ENCODE measurements at places on chromosomes 1 and 21.

DNA sequence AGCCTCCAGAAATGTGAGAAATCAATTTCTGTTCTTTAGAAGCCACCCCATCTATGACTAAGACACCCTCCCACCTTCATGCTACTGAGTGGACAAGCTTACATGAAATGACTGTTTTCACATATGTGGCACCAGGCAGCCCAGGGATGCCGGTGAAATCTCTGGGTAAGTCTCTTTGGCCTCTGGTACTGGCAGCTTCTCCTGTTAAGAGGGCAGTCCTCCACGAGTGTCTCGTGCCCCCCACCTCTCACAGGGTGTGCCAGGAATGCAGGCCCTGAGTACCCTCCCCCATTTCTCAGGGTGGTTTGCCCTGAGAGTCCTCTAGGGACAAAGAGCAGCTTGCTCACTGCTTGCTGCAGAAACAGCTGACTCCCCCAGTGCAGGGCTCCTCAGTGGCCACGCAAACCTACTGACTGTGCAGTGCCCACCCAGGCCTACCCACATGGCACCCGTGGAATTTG is 3.2 kb upstream of the PRXL2B start:
- DNase-seq = no peak

- DNase-seq = no peak
Observed at GRCh38 chr1:48693180-48693579, 83.5 kb downstream of the BEND5 start.

DNA sequence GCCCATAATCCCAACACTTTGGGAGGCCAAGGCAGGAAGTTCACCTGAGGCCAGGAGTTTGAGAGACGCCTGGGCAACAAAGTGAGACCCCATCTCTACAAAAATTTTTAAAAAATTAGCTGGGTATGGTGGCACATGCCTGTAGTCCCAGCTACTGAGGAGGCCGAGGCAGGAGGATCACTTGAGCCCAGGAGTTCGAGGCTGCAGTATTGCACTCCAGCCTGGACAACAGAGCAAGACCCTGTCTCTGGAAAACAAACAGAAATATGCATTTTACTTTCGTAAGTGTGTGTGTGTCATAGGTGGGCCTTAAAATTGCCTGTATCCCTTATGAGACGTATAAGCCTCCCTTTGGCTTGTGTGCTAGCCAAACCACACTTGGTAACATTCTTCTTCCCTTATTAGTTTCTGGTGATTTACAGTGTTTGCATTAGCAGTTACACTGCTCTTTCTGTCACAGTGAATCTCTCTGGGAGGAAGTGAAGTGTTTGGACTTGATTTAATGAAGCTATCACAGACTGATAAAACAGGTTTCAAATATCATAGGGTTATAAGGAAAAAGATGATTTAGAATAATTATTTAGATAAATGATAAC is 48.9 kb upstream of the KIF26B start:
- DNase-seq = no peak

- DNase-seq = no peak
Observed at GRCh38 chr1:92980732-92981647, 19.7 kb upstream of the DIPK1A start.

DNA sequence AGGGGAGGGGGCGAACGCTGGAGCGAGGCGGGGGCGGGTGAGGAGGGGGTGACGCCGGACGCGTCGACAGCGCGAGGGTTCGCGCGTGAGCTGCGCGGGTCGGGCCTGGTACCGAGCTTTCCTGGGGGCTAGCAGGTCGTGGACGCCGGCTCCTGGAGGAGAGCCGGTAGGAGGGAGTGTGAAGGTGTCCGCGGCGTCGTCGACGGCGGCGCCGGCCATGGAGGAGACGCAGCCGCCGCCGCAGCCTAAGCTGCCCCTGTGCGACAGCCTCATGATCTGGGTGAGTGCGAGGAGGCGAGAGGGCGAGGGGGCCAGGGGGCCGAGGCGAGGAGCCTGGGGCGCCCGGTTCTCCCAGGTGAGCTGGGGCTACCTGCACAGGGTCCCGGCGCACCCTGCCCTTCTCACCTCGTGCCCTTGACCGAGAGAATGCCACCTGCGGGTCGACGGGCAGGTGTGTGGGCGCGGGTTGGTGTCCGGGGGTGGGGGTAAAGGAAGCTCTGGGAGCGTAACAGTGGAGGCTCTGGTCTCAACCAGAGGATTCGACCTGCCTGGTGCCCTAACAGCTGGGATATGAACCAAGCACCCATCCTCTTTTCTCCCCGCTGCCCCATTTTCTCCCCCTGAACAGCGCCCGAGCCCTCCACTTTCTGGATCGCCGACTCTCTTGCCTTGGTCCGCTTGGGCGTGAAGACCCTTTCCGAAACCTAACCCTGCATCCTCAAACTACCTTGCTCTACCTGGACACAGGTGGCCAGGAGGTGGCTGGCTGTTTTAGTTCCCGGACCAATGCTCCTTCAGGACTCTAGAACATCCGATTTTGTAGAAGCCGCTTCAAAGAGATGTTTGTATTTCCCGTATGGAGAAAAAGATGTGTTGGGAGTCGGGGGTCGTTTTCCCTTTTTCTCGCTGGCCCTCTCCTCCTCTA is at the start of gene HOOK1:
HOOK1 (plus strand) TSS at position 49 of the 925 bp plus-strand sequence; CDS start at position 218, 169 bp downstream.
- DNase-seq = no peak

- DNase-seq = no peak
Observed at GRCh38 chr21:16678429-16679160, 834.2 kb upstream of the CXADR start.

DNA sequence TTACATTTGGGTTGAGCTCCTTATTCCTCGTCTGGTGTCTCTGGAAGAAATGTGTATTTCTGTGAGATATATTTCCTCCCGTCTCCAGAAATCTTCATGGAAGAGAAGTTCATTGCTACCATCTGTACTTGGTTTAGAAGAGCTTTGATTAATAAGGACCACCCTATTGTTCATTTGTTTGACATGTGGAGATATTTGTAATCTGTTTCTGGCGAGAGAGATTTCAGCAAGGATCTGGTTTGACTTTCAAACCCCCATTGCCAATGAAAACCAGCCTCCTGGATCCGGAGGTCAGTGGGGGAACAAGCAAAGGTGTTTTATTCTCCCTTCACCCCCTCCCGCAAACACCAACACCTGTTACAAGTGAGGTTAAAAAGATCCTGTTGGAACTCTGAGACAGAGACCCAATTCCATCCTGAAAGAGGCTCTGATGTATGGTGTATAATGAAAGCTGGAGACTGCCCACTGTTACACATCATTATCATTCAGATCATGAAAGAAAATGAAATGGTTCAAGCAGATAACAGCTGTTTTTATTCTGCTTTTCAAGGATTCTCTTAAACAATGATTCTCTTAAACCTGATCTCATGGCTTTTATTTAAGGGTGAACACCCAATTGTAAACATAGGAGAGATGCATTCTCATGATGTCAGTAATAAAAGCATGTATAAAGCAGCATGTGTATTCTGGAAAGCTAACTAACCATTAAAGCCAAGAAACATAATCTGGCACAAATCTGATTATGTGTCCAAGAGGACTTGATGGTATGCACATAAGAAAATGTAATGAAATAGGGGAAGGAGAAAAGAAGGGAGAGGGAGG is 393.5 kb upstream of the ADGRL2 start:
- no peak for DNase-seq

- no peak for DNase-seq
Observed at GRCh38 chr1:150971583-150972416, 2.8 kb downstream of the CERS2 start.

DNA sequence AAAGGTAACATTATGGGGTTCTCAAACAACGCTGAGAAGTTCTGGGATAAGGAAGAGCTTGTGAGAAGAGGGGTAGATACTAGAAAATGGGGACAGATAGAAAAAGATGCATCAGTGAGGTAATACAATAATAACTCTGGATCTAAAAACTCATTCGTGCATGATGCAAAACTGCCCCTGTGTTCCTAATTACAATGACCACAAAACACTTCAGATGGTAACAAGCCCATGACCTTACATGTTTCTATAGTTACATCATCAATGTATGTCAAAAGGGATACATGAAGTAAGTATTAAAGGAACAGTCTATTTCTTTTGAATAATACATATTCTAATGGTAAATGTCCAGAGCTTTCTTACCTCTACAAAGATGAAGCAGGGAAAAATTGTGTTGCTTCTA is 110.6 kb upstream of the PLPPR5 start:
- DNase-seq = no peak

DNA sequence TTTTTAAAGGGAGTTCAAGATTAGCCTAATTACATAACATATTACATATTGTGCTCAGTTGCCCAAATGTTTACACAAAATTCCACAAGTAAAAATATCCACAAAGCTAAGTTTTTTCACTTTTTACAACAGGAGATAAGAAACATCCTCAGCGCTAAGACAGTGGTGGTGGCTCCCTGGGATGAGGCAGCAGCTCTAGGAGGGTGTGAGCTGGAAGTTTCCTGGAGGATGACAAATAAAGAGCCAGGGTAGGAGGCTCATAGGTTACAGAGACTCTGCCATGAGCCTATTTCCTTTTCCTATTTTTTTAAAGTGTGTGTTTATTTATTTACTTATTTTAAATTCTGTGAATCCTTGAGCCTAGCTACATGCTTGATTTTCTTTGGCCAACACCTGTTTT is 91.7 kb downstream of the COL24A1 start:
- DNase-seq = no peak

GRCh38 chr1:116431870-116432500 is 58.9 kb downstream of the ATP1A1 start:
- no peak for DNase-seq

DNA sequence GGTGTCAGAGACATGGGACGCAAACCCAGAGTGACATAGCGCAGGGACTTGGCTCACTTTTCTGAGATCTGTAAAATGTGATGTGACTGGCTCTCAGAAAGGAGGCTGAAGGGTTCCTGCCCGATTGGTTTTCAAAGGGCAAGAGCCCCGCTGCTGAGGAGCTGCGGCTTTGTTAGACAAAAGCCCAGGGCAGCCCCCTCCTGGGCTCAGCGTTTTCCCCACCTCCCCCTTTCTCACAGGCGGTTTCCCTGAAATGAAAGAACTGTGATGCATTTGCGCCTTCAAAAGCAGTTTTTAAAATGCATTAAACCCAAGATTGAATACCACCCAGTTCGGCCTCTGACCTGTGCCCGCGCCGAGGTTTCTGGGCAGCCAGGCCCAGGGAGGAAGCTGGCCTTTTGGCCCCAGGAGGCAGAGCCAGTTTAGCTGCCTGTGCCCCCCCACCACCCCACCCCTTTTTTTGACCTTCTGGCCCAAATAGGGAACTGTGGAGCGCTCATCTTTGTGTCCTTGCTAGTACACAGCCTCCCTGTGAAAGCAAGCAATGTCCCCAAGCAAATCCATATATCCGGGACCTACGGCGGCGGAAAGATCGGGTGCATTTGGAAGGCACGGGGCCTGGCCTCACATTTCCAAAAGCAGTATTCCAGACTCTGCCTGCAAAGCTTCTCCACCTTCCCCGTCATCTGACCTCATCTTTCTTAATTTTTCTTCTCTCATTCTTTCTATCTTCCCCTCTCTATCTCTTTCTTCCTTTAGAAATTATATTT is 28.6 kb downstream of the CD247 start:
- DNase-seq = no peak

- no peak for DNase-seq
Observed at GRCh38 chr1:151511636-151512215, 539 bp downstream of the CGN start.

- no peak for DNase-seq
Observed at GRCh38 chr1:193533853-193534252, 347.4 kb upstream of the B3GALT2 start.

- no peak for DNase-seq
Observed at GRCh38 chr1:65341381-65341780, 32.0 kb downstream of the DNAJC6 start.

DNA sequence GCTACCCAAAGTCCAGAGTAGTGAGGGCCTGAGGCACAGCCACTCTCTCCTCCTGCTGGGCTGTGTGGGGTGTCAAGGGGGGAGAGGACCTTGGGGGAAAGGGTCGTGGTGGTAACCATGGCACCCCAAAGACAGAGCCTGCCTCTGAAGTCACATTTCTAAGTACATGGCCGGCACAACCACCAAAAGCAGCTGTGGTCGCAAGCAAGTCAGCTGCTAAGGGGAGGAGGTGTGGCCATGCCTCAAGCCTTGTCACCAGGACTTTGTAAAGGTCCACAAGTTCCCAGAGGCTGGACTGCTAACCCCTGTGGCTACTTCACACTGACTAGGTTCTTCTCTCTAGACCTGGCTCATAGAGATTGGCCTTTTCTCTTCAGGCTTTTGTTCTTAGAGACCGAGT is 310.6 kb downstream of the LMX1A start:
- DNase-seq = no peak

GRCh38 chr1:79100385-79100784 is 93.9 kb upstream of the ADGRL4 start:
- DNase-seq = no peak

DNA sequence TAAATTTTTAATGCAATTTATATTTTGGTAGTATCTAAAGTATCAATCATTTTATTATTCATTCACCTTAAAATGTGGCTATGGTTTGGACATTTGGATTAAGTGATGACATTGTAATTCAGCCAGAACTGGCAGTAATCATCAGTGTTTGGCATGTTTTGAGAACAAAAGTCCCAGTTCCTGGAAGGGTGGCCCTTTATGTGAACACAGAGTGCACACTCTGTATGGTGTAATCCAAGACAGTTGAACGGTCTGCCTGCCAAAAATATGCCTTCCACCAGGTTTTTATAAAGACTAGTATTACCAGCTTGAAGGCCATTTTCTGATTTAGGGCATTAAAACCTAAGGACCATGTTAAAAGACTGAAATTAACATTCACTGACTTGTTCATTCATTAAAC is 448.7 kb downstream of the LTN1 start:
- DNase-seq = no peak

DNA sequence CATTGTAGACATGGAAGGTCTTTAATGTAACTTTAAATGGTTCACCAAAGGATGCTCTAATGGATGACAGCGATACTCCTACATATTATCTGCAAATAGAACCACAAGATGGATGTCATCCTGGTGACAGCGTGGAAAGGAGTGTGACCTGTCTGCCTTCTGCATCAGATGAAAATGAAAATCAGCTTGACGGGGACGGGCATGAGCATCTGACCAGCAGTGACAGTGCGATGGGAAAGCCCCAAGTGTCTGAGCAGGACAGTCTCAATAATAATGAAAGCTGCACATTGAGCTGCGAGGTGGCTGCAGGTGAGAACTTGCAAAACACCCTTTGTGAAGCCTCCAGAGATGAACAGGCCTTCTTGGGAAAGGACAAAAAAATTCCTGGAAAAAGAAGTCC is 25.2 kb downstream of the CNST start:
- no peak for DNase-seq

- DNase-seq = no peak
Observed at GRCh38 chr1:16212251-16212961, at the start of gene ARHGEF19. Gene ARHGEF19, minus strand, starts transcription at chr1:16212652. Its CDS starts 3,598 bp downstream, at chr1:16209054.

- no peak for DNase-seq
Observed at GRCh38 chr1:33393524-33393923, 37.4 kb downstream of the PHC2 start.

DNA sequence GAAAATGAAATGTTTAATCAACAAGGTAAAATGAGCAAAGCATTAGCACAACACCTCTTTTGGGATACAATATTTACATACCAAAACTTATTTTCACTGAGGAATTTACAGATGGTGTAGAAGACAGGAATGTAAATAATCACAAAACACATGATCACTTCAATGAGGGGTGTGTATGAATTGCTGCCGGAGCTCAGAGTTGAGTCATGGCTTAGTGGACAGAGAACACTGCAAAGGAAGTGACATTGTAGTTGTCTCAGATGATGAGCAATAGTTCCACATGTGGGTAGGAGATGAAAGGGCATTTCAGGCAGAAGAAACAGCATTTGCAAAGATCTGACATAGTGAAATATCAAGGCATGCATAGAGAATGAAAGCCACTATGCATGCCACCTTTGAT is 5.6 kb upstream of the KPRP start:
- DNase-seq = no peak
